GOT3 (cell line): ENCODE measurements at places on chromosomes 2 and 18.

DNA sequence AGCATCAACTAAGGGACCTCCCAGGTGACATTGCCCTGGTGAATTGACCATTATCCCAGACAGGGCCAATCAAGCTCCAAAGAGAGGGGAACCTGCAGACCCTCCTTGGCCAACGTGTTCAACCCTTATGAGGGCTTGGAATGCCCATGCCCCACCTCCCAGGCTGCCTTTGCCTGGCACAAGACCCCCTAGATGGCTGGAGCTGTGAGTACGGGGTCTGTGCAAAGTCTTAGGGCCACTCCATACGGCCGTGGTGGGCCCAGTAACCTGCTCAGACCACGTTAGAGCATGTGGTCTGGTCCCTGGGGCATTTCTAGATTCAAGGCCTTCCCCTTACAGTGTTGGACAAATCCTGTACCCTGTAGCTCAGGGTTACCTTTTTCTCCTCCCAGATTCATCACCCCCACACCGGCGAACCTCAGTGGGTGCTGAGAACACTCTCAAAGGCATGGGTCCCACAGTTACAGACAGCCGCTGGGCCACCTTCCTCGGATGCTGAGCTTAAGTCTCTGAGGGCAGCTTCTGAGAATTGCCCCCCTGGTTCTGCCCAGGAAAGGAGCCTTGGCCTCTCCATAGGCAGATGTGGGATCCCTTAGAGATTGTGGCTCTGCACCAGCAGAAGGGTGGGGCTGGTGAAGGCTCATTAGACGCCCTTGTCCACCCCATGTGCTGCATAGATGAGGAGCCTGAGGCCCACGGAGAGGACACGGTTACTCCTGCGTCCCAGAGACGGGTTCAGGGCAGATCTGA is 18.3 kb upstream of the KCNK3 start:
- no peak for DNase-seq

DNA sequence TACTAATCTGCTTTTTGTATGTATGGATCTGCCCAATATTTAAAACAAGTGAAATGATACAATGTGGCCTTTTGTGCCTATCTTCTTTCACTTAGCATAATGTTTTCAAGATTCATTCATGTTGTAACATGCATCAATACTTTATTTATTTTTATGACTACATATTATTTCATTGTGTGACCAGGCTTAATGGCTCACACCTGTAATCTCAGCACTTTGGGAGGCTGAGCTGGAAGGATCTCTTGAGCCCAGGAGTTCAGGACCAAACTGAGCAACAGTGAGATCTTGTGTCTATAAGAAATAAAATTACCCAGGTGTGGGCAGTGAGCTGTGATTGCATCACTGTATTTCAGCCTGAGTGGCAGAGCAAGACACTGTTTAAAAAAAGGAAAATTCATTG is 33.2 kb downstream of the SPOPL start:
- no peak for DNase-seq

- no peak for DNase-seq
Observed at GRCh38 chr2:150159300-150159699, 328.2 kb downstream of the RND3 start.

DNA sequence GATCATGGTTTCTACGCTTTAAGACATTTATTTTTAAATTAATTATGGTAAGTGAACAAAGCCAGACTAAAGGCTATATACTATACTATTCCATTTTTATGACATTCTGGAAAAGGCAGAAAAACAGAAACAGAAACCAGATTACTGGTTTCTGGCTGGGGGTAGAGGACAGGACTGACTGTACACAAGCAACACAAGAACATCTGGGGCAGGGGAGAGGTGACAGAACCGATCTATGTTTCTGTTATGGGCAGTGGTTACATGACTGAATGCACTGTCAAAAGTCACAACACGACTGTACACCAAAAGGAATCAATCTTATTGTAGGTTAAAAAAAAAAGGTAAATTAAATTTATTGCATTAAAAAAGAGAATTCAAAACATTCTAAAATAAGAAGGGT is 64.7 kb downstream of the PTPN2 start:
- no peak for DNase-seq

- DNase-seq, result no peak
Observed at GRCh38 chr18:75727456-75727855, 300.0 kb upstream of the SMIM21 start.

- no peak for DNase-seq
Observed at GRCh38 chr18:35040638-35040987, 600 bp upstream of the MAPRE2 start.

GRCh38 chr2:222269132-222269531 is 29.7 kb downstream of the PAX3 start:
- no peak for DNase-seq

- DNase-seq, result no peak
Observed at GRCh38 chr2:164213916-164214315, 407.4 kb downstream of the GRB14 start.

- no peak for DNase-seq
Observed at GRCh38 chr18:63162271-63163014, 157.1 kb downstream of the BCL2 start.

DNA sequence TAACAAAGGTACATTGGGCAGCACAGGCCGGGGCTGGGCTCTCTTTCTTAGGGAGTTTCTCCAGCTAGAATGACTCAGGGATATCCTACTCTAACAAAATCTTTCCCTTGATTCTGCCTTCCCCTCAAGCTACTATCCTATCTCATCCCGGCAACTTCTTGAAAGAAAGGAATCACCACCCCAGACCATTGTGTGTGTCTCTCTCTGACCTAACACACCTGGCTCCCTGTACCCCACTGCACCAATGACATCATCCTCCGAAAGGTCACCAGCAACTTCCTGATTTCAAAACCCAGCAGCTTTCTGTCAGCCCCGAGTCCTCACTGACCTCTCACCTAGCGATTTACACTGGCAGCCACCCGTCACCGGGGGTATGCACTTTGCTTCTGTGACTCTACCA is 72.1 kb upstream of the MAP4K4 start:
- no peak for DNase-seq

DNA sequence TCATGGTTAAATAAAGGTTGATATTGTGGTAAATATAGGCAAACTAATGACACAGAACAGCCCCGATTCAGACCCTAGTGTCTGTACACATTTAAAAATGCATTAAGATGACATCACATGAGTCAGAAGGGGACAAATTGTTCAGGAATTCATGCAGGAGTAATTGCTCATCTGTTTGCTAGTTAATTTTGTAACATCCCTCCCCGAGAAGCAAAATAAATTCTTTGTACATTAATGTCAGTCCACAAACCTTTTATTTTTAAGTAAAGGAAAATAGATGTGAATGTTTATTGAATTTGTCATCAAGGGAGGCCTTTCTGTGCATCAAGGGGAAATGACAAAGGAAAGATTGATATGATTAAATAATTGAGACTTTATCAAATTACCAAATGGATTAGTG is 69.9 kb downstream of the SH3BP4 start:
- DNase-seq, result no peak

- no peak for DNase-seq
Observed at GRCh38 chr2:15733867-15734673, 142.4 kb downstream of the DDX1 start.

DNA sequence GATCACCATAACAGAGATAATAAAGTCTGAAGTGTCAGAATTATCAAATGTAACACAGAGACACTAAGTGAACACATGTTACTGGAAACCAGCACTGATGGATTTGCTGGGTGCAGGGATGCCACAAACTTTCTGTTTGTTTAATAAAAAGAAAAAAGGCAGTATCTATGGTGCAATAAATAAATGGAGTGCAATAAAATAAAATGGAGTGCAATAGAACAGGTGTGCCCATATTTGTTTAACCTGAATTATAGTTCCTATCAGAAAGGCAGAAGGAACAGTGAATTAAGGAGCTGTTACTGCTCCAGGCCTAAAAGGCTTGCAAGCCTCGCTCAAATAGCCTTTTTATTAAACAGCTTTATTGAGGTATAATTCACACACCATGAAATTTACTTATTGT is 81.0 kb upstream of the KIDINS220 start:
- no peak for DNase-seq

DNA sequence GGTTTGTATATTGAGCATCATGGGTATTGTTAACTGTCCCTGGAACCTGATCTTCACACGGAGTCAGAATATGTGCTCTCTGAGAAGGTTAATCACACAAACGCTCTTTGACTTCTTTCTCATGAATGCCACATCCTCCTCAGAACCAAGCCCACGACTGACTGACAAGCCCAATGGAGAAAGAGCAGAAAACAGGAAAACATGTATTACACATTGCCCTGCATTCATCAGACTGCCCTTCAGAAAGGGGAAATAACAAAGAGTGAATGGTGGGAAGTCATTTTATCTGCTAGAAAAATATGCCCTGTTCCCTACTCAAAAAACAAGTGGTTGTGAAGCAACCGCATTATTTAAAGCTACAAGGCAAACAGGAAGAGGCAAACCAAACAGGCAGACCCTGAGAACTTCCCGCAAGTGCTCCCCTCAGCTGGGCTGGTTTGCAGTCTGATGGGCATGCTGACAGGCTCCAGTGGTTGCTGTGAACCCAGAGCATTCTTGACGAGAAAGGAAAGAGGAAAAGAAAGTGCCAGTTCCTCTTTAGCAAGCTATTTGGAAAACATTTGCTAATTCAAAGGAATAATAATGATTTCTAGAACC is 172.9 kb upstream of the SETBP1 start:
- DNase-seq, result no peak

- no peak for DNase-seq
Observed at GRCh38 chr2:33358878-33359277, 117.6 kb upstream of the RASGRP3 start.

DNA sequence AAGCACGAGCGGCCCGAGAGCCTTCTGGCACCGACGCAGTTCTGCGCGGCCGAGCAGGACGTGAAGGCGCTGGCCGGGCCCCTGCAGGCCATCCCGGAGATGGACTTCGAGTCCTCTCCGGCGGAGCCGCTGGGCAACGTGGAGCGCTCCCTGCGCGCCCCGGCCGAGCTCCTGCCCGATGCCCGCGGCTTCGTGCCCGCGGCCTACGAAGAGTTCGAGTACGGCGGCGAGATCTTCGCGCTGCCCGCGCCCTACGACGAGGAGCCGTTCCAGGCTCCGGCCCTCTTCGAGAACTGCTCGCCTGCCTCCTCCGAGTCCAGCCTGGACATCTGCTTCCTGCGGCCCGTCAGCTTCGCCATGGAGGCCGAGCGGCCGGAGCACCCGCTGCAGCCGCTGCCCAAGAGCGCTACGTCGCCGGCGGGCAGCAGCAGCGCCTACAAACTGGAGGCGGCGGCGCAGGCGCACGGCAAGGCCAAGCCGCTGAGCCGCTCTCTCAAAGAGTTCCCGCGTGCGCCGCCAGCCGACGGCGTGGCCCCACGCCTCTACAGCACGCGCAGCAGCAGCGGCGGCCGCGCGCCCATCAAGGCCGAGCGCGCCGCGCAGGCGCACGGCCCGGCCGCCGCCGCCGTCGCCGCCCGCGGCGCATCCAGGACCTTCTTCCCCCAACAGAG is 70.4 kb downstream of the ARHGEF33 start:
- DNase-seq, result no peak

GRCh38 chr2:79892123-79892522 is 379.3 kb downstream of the CTNNA2 start:
- no peak for DNase-seq

- DNase-seq, result no peak
Observed at GRCh38 chr18:2883076-2883735, 36.4 kb downstream of the EMILIN2 start.

- DNase-seq, result no peak
Observed at GRCh38 chr2:173669888-173670287, 295.3 kb downstream of the SP3 start.

DNA sequence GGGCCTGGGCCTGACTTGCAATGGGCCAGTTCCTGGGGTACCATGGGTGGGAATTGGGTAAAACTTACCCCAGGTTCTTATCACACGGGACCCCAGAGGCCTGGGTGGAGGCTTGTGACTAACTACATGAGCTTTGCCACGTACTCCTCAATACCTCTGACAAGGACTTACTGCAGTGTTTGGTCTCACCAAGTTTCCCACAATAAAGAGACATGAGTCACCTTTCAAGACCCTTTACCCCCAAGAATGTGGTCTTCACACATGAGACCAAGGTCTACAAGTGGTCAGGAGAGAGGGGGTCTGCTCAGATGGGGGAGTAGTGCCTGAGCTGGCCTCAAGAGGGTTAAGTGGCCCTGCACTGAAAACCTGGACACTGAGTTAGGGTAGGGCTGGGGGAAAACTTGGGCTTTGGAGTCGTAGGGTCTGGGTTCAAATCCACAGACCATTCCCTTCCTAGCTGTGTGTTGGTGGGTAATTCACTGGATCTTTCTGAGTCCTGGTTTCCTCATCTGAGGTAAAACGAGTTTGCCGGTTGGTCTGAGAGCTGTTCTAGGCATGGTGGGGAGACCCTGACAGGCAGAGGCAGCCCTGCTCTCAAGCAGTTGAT is 2.0 kb upstream of the GNLY start:
- no peak for DNase-seq
